ENCODE measurements at places on chromosomes 4 and X.

DNA sequence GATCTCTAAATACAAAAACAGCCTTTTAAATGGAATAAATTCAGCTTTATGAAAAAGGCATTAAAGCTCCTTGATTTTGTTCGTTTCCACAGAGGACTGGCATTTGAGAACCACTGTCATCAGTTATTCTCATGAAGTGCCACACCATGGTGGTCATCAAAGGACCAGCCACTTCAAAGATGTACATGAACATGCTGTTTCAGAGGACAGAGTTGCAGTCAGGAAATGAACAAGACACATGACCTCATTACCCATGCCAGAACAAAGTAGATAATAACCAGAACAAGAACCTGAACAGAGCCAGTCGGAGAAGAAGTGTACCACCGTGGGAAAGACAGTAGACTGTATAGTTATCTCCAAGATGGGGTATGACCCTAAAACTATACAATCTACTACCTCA, 122.7 kb upstream of the HSD17B10 start:
- DNase-seq: no peak

GRCh38 chr4:95077864-95078263, 320.1 kb downstream of the BMPR1B start:
- DNase-seq: peak; percentile 7

- no peak for DNase-seq
Observed at GRCh38 chr4:37966044-37966443, 5.8 kb downstream of the PTTG2 start.

- DNase-seq: peak; percentile 26
Observed at GRCh38 chrX:50081282-50081889, 119.4 kb downstream of the AKAP4 start.

- DNase-seq: no peak
Observed at GRCh38 chrX:96551322-96551872, 133.2 kb upstream of the DIAPH2 start.

- DNase-seq: no peak
Observed at GRCh38 chr4:177386278-177386815, 55.9 kb downstream of the AGA start.

GRCh38 chr4:170025523-170026252, 507 bp downstream of the MFAP3L start:
- peak; percentile 20 for DNase-seq

GRCh38 chrX:66015900-66016689, 23.8 kb downstream of the VSIG4 start:
- no peak for DNase-seq

Measured in AG10803 (cell line).